ENCODE measurements at places on chromosomes 4 and X.

DNA sequence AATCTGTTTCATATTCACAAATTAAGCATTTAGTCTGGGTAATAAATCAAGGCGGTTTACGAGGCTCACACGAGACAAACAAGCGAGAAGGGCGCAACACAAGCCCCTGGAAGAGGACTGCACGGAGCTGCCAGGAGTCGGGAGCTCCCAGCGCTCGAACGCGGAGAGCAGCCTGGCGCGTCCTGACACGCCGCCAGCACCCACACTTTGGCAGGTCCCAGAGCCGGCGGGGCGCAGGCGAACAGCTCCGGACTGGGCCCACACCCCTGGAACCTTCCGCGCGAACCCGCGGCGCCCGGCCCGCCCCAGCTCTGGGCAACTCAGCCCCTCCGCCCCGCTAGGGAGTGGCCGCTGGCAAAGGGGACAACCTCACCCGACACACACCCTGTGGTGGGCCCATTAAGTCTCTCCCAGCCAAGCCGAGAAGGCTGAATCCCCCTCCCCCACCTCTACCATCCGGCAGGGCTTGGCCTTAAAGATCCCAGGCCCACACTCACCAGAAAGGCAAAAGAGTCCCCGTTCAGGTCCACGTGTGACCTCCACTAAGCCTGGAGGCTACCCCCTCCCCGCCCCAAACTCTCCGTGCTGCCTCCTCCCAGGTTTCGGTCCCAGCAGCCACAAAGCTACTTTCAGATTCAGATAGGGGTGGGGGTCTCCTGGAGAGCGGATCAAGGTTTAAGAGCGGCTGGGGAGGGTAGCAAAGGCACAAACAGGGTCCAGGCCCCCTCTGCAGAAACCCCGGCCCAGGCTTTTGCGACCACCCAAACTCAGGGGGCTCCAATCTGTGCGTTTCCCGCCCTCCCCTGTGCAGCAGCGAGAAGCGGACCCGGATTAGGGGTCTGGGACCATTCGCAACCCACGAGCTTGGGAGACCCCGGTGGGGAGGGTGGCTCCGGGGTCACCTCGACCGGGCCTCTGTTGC lies 47.5 kb upstream of the BCOR start:
- no peak for DNase-seq

DNA sequence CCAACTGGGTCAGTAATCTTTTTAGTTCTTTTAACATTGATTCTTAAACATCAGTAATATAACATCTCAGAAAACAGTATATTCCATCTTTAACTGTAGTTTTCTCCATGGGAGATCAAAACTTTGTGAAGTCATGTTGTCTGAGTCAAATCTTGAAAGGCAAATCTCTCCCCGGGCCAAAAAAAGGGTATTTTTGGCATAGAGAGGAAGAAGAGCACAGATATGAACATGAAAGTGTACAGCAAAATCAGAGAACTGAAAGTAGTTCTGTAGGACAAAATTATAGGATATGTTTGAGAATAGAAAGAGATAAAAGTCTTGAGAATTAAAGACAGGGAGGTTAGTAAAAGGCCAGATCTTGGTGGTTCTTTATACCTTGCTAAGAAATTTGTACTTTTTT lies 176.4 kb upstream of the GYPA start:
- DNase-seq, result no peak

DNA sequence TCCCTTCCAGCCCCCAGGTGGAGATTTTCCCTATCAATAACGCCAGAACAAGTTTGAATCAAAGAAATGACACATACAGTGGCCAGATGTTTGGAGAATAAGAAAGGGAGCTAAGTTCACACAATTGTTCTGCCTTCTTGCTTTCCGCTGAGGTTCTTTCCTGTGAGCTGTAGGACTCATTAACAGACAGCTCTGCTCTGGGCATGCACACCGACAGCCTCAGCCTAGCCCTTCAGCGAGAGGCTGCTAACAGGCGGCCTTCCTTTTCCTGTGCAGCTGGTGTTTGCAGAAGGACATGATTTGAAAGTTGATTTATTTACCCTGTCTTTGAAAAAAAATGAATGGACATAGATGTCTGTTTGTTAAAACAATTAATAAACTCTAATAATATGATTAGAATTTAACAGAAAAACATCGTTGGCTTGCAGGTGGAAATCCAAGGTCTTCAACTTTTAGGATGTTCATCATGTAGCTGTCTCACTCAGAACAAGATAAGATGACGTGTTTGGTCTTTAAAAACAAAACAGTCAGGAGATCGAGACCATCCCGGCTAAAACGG lies 183.3 kb downstream of the KDR start:
- no peak for DNase-seq

DNA sequence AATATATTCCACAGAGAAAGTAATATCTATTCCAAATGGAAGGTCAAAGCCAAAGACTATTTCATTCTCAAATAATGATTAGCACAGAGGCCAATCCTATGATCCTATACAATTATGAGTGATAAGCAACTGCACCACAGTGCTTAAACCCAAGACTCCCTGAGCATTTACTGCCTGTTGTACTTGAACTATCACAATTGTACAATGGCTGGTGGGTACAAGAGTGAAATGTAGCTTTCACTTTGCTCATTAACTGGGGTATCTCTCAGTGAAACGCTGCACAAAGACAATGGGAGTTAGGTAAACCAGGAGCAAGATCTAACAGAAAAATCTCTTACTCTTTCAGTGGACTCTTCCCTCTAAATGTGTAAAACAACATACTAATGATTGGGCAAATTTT lies 24.3 kb downstream of the ABCG2 start:
- DNase-seq, result no peak

DNA sequence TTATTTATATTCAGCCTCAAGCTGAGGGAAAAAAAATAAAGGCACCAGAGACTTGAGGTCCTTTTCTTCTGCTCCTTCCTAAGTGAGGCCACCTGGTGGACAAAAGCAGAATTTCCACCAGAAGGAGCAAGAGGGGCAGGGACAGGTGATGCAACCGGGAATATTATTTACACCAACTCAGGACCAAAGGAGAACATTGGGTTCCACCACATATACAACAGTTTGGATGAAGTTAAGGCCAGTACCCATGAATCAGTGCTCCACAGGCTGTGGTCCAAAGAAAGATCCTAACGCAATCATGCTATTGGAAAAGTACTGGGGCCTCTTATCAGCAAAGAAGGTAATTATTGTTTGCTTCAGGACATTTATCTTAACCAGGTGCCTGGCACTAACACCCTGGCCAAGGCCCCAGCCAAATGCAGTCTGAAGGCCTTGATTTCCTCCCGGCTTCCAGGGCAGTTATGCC lies 57.4 kb downstream of the TSC22D3 start:
- DNase-seq, result peak; percentile 71

GRCh38 chr4:94451051-94451694 lies 569 bp upstream of the PDLIM5 start:
- DNase-seq, result no peak

GRCh38 chr4:9765091-9765490 lies 16.3 kb upstream of the DRD5 start:
- peak; percentile 31 for DNase-seq

- DNase-seq, result no peak
These were observed 29.8 kb downstream of the FGFR3 start for GRCh38 chr4:1822568-1823544.

DNA sequence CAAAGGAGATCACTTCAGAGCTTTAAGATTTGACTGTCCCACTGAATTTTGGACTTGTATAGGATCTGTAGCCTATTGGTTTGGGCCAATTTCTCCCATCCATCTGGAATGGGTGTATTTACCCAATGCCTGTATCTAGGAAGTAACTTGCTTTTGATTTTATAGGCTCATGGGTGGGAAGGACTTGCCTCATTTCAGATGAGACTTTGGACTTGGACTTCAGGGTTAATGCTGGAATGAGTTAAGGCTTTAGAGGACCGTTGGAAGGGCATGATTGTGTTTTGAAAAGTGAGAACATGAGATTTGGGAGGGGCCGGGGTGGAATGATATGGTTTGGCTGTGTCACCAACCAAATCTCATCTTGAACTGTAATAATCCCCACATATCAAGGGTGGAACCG lies 73.8 kb downstream of the ZNF518B start:
- DNase-seq, result no peak

- DNase-seq, result no peak
These were observed 592.5 kb downstream of the PCDH18 start for GRCh38 chr4:136939781-136940180.

DNA sequence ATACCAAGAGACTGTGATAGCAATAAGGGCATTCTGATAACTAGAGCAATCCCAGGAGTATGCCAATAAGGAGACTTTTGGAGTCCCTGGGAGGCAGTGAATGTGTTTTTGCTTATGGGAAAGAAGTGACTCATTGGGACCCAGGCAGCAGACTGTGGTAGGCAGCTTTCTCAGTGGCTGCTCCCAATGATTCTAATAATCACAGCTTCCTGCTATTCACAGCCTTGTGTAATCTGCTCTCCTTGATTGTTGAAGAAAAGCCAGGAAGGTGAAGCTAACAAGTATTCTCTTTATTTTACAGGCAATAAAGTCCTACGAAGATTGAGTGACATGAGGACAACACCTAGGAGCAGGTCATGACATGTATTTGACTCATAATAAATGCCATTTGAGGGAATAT lies 70.3 kb upstream of the DDX60 start:
- DNase-seq, result no peak

- DNase-seq, result no peak
These were observed 267.4 kb downstream of the IL1RAPL1 start for GRCh38 chrX:28854637-28855036.

Measured in HCT116 (cell line).